Subcutaneous preadipocyte (primary cell): ENCODE measurements at places on chromosomes 2 and 18. TPM values are rescaled to one million over a fixed set of nuclear protein-coding genes. Genes with fewer than 3 reads are reported as not detected.

The SLC4A5 gene
- total RNA-seq = under 0.01 and 1.5 TPM in 2 replicates

The RBM44 gene
- total RNA-seq = 0.37 and 0.39 TPM in 2 replicates

The UGT1A5 gene
- not detected in 2 replicates for total RNA-seq

The MALT1 gene
- 13.6 and 18.4 TPM in 2 replicates for total RNA-seq

The PHOSPHO2 gene
- total RNA-seq = 2.0 and 2.2 TPM in 2 replicates

The SCN3A gene
- total RNA-seq = not detected in 2 replicates

The ACTG2 gene
- total RNA-seq = 0.73 TPM in 1 of 2 replicates, not detected in the other

The ATP6V1B1 gene
- total RNA-seq = 0.59 and 1.8 TPM in 2 replicates

The HS1BP3 gene
- 36.7 and 40.1 TPM in 2 replicates for total RNA-seq

The DAW1 gene
- total RNA-seq = 2.0 and 5.5 TPM in 2 replicates

The FSIP2 gene
- under 0.01 and 0.37 TPM in 2 replicates for total RNA-seq
